Stimulated activated CD8-positive, alpha-beta memory T cell treated with anti-CD3 and anti-CD28 coated beads, Interleukin-15, amount 100 ng/mL, for 4 hours (primary cell): ENCODE measurements at places on chromosomes 11 and 22.

GRCh38 chr22:28120691-28121592 is 201.9 kb upstream of the PITPNB start:
- DNase-seq: no peak

- no peak for DNase-seq
Observed at GRCh38 chr11:30440510-30440909, 117.6 kb downstream of the ARL14EP start.

GRCh38 chr11:61140416-61140815 is 20.8 kb downstream of the VPS37C start:
- no peak for DNase-seq

GRCh38 chr11:110356762-110357671 is 60.6 kb upstream of the RDX start:
- no peak for DNase-seq

GRCh38 chr11:63505857-63506528 is at the start of gene LGALS12:
TSS of gene LGALS12 (plus strand) at chr11:63506084. CDS start at chr11:63506459, 375 bp downstream.
- no peak for DNase-seq

DNA sequence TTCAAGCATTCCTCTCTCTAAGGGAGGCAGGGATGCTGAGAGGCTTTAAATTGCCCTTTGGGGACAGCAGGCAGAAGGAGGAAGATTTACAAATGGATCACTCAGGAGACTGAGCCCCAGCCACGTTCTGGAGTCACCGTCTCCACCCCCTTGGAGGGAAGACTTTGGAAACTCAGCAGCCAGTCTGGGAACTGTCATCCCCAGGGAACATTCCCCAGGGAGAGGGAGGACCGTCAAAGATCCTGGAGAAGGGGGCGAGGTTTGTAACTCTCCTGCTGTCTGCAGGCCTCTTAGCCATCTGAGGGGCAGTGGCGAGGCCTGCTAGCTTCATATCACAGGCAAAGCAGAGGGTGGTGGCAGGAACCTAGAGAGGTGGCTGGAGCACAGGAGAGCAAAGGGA is 56.1 kb upstream of the SLC22A12 start:
- DNase-seq: no peak

DNA sequence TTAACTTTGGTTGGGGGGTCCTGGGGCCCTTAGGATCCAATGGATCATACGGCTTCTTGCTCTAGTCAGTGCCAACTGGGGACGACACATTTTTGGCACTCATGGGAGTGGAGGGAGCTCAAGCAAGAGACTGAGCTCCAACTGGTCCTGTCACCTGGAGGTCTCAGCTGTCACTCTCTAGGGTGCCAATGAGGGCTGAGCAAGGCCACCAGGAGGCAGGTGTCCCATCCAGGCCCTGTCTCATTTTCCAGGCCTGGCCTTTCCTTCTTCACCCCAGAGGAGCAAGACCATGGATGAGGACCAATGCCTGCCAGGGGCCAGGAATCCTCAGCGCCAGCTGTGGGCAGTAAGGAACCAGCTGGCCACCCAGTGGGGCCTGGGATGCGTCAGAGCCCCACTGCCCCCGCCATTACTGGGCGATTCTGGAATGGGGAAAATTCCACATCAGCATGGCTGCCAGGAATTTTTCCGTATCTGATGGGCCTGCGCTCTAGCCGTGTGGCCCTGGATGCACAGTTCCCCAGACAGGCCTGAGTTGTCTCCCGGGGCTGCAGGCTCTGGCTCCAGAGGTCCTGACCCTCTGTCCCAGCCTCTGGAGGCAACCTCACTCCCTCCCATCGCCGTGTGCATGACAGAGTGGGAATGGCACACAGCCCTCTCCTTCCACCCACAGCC is 669 bp upstream of the GAL3ST1 start:
- DNase-seq: no peak

- no peak for DNase-seq
Observed at GRCh38 chr11:35122308-35122707, 16.7 kb upstream of the CD44 start.

- no peak for DNase-seq
Observed at GRCh38 chr11:61150706-61151544, 10.3 kb downstream of the VPS37C start.

DNA sequence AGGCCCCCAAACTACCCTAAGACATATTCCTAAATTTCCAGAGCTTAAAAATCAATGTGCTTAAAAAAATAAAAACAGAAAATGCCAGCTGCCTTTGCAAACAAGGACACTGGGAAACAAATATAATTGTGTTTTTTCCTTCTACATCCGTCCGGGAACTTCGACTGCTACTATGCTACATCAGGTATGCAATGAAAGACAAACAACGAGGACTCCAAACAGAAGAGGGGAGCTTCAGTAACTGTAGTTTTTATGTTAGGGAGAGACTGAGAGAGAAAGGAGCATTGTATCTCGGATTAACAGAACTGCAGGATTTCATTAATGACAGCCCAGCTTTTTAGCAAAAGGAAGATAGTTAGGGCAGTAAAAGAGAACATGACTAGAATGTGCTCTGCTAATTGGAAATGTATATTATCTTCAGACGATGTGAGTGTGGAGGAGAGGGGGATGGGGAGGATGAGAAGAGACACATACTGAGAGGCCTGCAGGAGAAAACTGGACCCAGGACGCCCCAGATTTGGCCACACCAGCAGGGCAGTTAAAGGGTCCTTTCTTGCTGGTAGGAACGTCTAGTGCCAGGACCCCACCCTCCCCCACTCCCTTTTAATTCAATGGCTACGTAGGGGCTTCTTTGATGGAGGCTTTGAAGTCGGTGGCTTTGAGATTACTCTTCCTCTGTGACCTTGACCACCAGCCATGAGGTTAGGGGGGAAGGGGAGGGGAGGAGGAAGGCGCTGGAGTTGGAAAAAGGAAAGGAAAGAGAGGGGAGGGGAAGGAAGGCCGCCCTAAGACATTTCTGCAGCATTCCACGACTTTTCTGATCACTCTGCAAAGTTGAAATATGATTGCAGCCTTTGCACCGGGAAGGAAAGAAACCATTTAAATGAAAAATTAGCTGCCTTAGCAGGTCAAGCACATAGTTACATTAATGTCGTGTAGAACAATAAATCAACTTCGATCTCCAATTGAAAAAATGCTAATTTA is 187.1 kb downstream of the BLID start:
- DNase-seq: no peak

GRCh38 chr11:15807827-15808226 is 548.5 kb downstream of the SOX6 start:
- DNase-seq: no peak

DNA sequence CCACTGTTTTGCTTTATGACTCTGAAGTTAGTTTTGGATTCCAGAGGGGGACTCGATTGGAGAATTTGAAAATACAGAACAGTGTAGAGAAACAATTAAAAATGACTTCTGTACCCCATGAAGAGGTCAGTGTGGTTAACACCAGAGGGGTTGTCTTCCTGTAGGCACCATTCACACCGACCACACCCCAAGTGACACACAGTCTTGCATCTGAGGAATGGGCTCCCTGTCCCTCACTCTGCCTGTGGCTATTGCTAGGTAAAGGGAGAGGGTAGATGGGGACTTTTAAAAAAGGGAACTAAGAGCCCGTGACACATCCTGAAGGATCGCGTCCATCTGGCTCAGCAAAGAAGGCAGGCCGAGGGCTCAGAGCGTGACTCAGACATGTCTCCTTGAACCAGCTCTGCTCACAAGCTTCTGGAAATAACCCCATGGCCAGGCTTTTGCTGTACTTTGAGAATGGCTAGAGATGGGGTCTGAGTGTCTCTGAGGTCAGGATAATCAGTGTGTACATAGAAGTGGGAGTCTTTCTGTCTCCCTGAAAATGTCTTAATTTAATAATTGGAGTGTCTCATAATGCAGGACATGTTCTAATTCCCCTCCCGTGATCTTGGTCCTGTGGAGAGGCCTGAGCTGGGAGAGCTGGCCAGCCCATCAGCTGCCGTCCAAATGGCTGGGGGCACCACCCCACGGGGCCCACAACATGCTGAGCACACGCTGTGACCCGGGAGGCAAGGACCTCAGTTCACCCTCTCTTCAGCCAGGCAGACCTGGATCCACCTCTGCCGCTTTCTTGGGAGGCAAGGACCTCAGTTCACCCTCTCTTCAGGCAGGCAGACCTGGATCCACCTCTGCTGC is 39.3 kb downstream of the SGSM1 start:
- DNase-seq: no peak

DNA sequence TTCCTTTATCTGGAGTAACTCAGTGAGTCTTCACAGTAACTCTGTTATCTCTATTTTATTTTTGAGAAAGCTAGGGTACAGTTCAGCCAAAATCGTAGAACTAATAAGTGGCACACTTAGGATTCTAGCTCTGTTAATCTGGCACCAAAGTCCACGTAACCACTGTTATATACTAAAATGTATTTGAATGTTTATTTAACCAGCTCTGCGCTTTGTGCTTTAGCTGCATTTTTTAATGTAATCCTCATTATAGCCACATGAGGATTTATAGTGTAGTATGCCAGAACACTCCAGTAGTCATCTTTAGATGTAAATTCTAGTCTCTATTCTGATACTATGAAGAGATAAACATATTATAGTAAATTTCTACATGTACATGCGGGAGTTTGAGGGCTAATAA is 36.8 kb downstream of the YAP1 start:
- DNase-seq: no peak

DNA sequence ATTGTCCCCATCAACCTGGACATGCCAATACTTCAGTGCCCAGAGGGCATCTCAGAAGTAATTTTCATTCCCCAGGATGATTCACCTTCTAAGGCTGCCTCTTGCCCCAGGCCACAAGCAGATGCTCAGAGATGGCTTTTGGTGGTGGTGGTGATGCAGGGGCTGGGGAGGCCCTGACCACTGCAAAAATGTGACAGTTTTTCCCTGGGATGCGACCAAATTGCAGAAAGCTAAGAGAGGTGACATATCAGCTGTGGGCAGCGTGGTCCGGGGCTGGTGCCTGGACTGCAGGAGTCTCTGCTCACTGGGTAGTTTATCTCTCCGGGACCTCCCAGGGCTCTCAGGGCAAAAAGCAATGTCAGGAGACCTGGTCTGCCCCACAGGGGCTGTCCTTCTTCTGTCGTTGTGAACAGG is 39.7 kb upstream of the ACCSL start:
- no peak for DNase-seq

GRCh38 chr11:66111158-66111557 is 41.1 kb downstream of the PACS1 start:
- no peak for DNase-seq

DNA sequence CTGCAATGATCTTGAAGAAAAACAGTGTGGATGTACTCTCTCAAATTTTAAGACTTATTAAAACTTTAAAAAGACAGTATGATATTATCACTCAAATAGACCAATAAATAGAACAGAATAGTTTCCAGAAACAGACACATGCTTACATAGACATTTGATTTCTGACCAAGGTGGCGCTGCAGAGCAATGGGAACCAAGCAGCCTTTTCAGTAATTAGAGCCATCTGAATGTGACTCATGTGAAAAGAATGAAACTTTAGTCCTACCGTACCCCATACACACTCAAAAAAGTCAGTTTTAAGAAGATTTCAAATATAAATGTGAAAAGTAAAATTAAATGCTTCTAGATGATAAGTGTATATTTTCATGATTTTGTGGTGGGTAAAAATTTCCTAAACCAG is 74.2 kb upstream of the MS4A8 start:
- DNase-seq: no peak

- DNase-seq: no peak
Observed at GRCh38 chr11:104067534-104067933, 31.1 kb downstream of the DDI1 start.

DNA sequence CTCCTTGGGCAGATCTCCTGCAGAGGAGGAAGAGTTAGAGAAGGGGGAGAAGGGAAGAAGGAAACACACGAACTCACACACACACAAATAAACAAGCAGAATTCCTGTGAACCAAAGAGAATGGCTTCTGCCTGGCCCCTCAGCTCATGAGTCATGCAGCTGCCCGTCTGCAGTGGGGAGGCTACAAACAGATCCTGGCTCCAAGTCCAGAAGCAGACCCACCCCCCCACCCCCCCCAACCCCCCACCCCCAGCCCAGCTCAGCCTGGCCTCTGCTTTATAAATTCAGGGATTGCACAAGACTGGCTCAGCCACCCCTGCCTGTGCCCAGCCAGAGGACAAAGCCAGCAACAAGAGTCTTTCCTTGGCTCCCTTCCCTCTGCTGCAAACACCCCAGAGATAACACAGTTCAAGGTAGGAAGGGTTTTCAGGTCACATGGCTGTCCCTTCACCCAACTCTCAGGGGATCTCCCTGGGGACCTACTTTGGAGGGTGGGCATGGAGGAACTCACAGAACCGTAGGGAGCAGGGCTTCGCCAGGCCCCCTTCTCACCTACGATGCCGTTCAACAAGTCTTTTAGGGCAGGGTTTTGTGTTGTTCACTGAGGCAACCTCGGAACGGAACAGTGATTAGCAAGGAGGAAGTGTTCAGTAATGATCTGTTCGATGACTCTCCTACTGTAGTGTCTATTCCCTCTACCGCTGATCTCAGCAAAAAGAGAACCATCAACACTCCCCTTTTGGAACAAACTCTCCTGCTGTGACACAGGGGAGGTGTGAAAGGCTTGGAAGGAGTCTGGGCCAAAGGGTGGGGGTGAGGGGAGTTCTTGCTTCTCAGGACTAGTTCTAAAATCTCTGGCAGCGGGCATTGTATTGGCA is 35.5 kb downstream of the RPL27A start:
- no peak for DNase-seq

GRCh38 chr22:17257121-17258001 is 38.1 kb upstream of the ADA2 start:
- no peak for DNase-seq

- DNase-seq: no peak
Observed at GRCh38 chr11:75273411-75274391, 33.1 kb downstream of the TPBGL start.

- DNase-seq: no peak
Observed at GRCh38 chr22:22824340-22825212, 63.0 kb upstream of the IGLL5 start.

- no peak for DNase-seq
Observed at GRCh38 chr22:38881464-38881871, 9.5 kb upstream of the CBX6 start.
